ENCODE measurements at places on chromosomes 7 and 10. TPM values are rescaled to one million over a fixed set of nuclear protein-coding genes. Genes with fewer than 3 reads are reported as not detected.

- DNase-seq, result no peak
Observed at GRCh38 chr10:92153-92552, 43.1 kb upstream of the TUBB8 start.

GRCh38 chr10:121296378-121296777 lies 301.9 kb downstream of the FGFR2 start:
- no peak for DNase-seq

DNA sequence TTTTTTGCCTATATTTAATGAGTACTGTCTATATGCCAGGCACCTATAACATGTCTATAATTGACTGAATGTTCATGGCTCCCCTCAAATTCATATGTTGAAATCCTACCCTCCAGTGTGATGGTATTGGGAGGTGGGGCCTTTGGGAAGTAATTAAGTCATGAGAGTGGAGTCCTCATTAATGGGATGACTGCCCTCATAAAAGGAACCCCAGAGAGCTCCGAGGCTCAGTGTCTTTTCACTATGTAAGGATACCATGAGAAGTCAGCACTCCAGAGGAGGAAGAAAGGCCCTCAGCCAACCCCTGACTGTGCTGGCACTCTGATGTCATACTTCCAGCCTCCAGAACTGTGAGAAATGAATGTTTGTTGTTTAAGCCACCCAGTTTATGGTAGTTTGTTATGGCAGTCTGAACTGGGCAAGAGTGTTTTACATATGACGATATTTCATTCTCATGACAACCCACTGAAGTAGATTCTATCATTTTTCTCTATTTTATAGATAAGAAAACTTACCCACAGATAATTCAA lies 61.1 kb upstream of the PCGF5 start:
- no peak for DNase-seq

DNA sequence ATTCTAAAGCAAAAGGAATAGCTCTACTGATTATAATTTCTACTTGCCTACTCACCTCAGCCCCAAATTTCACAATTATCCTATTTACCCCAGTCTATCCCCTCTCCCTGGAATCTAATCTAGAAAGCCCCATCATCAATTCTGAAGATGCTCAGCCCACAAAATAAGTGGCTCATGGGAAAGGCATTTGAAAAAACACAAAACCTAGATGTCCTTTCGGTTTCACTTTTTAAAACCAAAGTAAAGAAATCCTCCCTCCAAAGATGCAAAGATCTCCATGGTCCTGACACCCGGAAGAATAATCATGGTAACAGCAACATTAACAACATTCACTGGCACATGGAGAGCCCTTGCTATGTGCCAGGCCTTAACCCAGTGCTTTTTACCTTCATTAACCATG lies 224.8 kb downstream of the FGFR2 start:
- no peak for DNase-seq

GRCh38 chr7:1175967-1176851 lies 16.2 kb upstream of the ZFAND2A start:
- peak; percentile 87 for DNase-seq

GRCh38 chr10:130987401-130987800 lies 324.1 kb downstream of the TCERG1L start:
- no peak for DNase-seq

- DNase-seq, result peak; percentile 33
Observed at GRCh38 chr10:101781655-101781983, 1.6 kb downstream of the NPM3 start.

DNA sequence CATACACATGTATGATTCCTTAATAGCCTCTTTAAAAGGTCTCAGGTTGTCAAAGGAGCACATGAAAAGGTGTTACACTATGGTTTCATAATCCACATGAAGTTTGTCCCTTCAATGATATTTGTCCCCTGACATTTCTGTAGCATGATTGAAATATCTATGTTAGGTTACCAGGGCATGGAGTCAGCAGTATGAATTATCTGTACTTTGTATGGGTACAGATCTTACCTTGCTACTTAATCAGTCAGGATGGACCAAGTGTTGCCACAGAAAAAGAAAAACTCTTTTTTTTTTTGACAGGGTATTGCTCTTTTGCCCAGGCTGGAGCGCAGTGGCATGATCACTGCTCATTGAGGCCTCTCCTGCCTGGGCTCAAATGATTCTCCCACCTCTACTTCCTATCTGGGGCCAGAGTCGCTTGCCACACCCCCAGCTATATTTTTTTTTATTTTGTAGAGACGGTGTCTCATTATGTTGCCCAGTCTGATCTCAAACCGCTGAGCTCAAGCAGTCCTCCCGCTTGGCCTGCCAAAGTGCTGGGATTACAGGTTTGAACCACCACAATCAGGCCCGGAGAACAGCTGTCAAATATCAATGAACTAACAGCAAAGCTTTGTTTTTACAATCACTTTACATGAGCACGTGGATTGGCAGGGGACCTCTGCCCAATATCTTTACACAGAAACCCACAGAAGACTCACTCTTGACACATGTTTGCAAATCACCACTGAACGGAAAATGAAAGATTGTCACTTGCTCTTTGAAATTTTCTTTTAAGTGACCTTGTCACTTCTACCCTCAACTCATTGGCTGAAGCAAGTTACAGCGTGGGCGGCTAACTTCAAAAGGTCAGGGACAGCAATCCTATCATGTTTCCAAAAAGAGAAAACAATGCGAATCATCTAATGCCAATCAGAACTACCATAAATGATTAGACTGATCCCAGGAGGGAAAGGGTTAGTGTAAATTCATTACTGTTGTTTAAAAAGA lies 140.2 kb downstream of the PRKG1 start:
- no peak for DNase-seq

GRCh38 chr10:86388119-86388704 lies 21.6 kb upstream of the GRID1 start:
- DNase-seq, result no peak

- no peak for DNase-seq
Observed at GRCh38 chr7:102042016-102042656, 224.7 kb downstream of the CUX1 start.

DNA sequence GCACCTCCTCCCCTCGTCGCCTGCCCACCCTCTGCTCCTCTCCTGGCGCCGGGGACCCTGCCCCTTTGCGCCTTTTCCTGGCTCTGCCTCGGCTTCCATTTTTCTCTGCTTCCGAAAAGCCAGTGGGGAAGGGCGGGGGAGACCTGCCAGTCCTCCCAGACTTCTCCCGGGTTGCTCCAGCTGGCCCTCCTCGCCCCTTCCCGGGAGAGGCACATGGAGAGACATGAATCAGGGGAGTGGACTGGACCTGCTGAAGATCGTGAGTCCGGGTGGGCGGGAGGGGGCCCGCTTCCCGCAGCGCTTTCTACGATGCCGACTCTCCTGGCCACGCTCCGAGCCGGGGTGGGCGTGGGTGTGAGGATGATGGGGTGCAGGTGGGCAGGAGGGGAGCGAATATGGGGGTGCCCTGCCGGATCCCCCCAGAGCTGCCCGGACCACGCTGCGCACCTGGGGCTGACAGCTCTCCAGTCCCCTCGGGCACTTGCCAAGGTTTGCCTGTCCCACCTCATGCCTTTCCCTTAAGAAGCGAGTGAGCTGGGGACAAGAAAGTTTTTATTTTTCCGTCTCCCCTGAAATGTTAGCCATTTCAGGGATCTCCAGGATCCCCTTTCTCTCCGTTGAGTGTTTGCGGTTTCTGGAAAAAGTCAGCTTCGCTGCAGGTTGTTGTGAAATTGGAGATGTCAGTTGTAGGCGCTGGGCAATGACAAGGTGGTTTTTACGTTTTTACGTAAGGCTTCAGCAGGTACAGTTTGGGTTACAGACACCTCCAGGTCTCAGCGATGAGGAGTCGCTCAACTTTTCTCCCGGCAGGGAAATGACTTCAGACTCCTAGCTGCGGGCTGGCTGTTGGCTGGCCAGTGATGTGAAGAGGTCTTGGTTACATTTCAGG lies 977 bp downstream of the CACNB2 start:
- no peak for DNase-seq

DNA sequence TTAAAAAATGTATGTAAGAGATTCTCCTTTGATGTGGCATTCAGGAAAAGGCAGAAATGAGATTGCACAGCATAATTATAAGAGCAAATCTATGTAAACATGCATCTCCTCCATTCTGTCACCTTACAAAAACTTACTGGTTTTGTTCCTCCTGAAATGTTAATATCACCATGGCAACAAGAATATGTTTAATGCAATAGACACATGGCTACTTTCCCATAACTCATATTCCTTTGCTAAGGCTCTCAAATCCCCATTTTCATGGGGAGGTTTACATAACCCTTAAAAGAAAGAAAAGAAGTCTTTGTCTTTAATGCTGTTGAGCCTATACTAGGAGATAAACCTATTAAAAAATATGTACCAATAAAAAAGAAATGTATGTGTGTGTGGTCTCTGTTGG lies 136.2 kb downstream of the ANK3 start:
- DNase-seq, result no peak

DNA sequence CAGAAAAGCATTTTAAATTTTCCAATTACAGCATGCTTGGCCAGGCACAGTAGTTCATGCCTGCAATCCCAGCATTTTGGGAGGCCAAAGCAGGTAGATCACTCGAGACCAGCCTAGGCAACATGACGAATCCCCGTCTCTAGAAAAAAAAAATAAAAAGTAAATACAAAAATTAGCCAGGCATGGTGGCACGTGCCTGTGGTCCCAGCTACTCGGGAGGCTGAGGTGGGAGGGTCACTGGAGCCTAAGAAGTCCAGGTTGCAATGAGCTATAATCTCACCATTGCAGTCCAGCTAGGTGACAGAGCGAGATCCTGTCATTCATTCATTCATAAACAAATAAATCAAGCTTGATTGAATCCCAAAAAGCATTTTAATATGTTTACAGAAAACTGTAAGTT lies 234.9 kb downstream of the PARD3 start:
- no peak for DNase-seq

- no peak for DNase-seq
Observed at GRCh38 chr10:34319197-34319846, 495.8 kb downstream of the PARD3 start.

GRCh38 chr10:132521466-132522102 lies 16.0 kb upstream of the INPP5A start:
- peak; percentile 43 for DNase-seq

- no peak for DNase-seq
Observed at GRCh38 chr7:149682038-149682437, 91.3 kb downstream of the ZNF467 start.

DNA sequence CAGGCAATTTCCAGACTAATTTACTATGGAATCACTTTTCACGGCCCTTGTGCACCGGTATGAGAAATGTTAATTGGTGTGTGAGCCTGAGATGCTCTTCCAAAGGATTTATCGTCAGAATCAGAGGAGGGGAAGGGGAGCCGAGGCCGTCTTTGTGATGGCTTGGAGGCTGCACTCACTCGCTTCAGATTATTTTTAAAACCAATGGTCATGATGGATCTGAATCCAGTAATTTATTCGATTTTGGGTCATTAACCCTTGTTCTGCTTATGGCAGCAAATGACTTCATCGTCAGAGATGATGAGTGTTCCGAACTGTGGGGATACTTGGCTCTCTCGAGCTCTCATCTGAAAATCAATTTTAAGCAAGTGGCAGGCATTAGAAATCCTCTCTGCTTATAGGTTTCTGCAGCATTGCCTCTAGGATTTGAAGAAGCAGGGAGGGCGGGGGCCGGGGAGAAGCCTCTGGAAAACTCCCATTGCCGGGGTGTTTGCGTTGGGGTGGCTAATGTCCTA lies 576.3 kb downstream of the LRMDA start:
- no peak for DNase-seq

DNA sequence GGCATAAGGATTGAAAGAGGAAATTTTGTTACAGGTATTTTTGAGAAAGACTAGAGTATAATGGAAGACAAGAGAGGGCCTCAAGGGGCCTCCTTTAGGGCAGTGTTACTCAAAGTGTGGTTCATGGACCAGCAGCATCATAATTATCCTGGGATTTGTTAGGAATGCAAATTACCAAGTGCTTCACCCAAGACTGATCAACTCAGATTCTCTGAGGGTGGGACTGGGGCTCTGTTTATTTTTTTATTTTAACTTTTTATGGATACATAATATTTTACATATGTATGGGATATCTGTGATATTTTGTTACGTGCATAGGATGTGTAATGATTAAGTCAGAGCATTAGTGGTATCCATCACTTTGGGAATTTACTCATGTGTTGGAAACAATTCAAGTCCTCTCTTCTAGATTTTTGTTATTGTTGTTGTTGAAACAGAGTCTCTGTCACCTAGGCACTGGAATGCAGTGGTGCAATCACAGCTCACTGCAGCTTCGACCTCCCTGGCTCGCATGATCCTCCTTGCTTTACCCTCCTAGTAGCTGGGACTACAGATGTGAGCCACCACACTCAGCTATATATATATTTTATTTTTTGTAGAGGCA lies 2.2 kb upstream of the KCTD7 start:
- DNase-seq, result no peak

DNA sequence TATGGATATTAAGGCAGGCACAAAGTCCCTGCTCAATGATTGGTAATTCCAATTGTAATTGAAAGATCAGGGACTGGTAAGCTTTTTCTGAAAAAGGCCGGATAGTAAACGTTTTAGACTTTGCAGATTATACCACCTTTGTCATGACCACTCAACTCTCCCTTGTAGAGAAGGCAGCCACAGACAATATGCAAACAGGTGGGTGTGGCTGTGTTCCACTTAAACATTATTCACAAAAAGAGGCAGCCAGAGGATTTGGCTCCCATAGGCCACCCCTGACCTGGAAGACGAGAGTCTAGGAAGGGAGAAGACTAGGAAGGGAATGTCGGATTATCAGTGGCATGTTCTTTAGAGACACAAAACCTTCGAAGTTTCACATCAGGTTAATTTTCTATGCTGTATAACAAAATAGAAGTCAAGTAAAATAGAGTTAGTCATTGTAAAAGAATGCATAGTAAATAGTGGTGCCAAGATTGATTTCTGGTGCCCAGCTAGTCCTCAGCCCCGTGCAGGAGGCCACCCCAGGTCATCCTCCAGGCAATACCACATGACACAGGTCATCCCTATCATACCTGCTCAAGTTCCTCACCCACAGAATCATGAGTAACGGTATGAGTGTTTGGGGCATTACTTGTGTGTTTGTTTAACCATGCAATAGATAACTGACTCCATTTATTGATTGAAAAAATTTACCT lies 193.8 kb downstream of the PLPP4 start:
- DNase-seq, result no peak

GRCh38 chr7:1590476-1590875 lies 20.6 kb upstream of the PSMG3 start:
- DNase-seq, result no peak

DNA sequence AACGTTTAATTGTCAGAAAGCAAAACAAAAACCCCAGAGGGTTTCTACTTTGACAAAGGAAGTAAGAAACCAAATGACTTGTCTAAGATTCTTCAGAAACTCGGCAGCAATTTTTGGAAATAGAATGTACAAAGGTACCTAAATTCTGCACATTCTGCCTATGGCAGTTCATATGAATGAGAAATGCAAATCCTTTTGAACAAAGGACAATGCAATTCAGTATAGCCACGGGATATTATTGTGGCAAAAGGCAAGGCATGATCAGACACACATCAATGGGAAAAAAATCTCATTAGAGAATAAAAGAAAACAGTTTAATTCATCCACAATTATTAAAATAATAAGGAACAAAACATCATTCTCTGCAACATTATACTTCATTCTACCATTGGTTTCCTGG lies 93.4 kb downstream of the SEMA3C start:
- DNase-seq, result no peak

The MRPS24 gene
- total RNA-seq, result 70.8 TPM

The CALML3 gene
- total RNA-seq, result not detected

The CLCN1 gene
- total RNA-seq, result not detected

The OPALIN gene
- not detected for total RNA-seq

The CRCP gene
- total RNA-seq, result 17.5 TPM

The C10orf105 gene
- total RNA-seq, result not detected

The MET gene
- 32.2 TPM for total RNA-seq

The DRGX gene
- total RNA-seq, result not detected

The LHPP gene
- total RNA-seq, result 52.0 TPM
